Left cardiac atrium (tissue), 4 donors: ENCODE measurements at places on chromosomes 3 and 15. TPM values are rescaled to one million over a fixed set of nuclear protein-coding genes. Genes with fewer than 3 reads are reported as not detected.

- no peak for DNase-seq
These were observed 371.2 kb upstream of the WNT5A start for GRCh38 chr3:55858302-55858701.

DNA sequence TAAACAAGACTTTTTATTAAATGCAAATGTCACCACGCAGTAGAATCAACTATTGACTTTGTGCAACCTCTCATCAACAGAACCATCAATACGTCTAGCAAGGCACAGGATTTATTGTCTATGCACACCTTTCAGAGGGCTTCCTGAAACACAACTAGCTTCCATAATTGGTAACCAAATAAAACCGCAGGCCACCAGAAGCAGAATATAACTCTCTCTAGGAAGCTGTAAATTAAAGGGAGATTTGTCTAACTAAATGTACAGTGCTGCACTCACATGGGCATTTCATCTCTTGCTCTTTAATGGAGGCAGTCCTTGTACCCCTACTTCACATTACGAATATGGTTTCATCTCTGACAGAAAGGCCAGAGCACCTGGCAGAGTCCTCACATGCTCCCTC is 93.0 kb downstream of the FHIT start:
- no peak for DNase-seq

DNA sequence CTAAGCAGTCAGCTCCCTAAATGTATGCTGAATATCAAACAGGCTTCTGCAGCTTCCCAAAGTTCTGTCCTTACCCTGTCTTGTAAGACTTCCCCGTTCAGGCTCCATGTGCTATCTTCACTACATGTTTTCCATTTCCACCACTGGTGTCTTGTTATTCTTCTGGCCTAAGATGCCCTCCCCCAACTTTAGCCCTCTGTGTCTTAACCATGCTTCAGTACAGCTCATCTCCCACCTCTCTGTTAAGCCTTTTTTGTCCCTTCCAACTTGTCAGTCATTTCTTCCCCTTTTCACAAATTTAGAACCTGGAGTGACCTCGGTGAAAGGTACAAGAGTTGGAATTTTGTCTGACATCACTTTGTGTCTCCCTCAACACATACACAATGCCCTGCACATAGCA is 151.7 kb upstream of the TBL1XR1 start:
- DNase-seq = no peak

GRCh38 chr15:58066042-58066867 is 744 bp upstream of the ALDH1A2 start:
- DNase-seq = peak; percentile 79

GRCh38 chr15:60079210-60079609 is 75.1 kb downstream of the FOXB1 start:
- no peak for DNase-seq

- DNase-seq = no peak
These were observed 20.4 kb downstream of the CDIN1 start for GRCh38 chr15:36599620-36600433.

REC114 gene
- total RNA-seq = not detected

DNA sequence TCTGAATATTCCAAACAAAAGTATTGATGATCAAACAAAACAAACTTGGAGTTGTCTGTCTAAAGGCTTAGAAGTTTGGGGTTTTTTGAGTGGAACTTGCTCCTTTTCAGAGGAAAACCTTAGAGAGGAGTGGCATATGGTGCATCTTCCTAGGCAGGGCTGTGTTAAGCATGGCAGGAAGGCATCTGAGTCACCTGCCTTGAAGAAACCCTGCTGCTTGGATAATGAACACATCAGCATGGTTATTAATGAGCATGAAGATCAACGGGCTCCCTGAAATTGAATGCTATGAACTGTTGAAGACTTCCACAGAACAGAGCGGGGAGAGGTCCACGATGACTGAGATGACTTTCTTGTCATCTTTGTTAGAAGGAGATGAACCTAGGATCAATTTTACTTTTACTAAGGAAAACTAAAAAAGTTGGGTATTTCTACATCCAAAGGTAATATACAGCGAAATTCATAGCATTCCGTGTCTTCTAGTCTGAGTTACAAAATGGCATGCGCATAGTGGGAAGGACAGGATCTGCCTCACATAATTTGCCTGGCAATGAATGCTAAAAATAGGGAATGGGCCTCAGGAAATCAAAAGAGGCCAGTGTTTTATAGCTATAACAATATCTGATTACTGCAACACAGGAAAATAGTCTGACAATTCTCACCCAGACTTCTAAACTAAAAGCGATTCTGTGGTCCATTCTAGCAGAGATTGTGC is 11.6 kb upstream of the TMED3 start:
- DNase-seq = no peak

HRG gene
- total RNA-seq = 0.16 TPM

- no peak for DNase-seq
These were observed 47.2 kb downstream of the MCF2L2 start for GRCh38 chr3:183381179-183381578.

DNA sequence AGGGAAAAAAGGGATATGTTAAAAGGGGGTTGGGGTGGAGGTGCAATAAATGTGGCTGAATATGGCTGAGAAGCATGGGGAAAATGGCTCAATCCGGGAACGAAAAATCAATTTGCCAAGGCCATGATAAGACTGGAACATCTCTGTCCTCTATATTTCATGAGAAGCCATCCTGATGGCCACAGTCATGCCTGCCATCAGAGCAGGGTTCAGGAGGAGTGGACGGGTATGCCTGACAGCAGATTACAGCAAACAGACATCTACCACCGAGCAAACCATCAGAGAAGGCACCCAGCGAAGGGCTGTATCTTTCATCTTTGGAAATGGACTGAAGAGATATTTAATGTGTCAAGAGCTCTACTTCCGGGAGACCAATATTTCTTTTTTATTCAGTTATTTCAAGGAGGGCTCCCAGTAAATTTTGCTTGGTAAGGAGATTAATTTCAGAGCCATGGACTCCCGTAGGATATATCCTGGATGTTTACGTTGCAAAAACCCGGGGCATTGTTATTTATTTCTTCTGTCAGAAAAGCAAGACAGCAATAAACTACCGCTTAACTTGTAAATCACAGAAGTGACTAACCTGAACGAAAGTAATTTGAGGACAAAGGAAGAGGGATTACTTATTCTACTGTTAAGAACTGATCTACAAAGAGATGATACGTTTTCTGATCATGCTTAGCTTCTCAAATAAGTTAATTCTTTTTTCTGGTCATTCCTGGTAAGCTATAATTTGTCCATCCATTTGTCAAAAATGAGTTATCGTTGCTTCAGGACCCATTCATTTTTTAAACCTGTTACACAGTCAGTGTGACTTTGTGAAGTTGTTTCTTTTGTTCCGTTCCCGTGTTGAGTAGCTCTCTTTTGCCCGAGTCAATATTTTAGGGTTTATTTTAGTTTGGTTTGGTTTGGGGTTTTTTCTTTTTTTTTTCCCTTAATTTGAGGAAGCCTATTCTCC is 80.6 kb upstream of the CHD2 start:
- DNase-seq = no peak

DNA sequence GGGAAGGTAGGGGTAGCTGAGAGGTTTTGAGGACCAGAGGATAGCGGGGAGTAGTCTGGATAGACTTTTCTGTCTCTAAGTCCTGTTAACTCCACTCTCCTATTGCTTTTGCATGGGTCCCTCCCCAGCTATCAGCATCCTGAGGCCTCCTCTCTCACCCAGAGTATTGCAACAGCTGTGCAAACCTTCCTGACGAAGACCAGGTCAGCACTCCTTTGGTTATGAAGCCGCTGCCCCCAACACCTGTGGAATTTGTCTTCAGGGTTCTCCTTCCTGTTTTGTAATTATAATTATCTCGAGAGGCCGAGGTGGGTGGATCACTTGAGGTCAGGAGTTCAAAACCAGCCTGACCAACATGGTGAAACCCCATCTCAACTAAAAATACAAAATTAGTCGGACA is 24.8 kb downstream of the TYRO3 start:
- no peak for DNase-seq

CKMT1B gene
- 3.7 TPM for total RNA-seq

DNA sequence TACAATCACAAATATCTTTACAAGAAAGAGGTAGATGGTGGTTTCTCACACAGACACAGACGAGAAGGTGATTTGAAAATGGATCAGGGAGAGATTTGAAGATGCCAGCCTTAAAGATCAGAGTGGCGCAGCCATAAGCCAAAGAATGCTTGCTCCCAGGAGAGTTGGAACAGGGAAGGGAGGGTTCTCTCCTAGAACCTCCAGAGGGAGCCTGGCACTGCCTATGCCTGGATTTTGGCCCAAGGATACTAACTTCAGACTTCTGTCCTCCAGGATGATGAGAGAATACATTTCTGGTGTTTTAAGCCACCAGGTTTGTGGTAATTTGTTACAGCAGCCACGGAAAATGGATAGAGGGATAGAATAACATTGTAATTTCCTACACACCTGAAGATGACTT is 279.1 kb downstream of the FAM43A start:
- no peak for DNase-seq

GRCh38 chr3:61669668-61670299 is 108.4 kb downstream of the PTPRG start:
- peak; percentile 44 for DNase-seq

DNA sequence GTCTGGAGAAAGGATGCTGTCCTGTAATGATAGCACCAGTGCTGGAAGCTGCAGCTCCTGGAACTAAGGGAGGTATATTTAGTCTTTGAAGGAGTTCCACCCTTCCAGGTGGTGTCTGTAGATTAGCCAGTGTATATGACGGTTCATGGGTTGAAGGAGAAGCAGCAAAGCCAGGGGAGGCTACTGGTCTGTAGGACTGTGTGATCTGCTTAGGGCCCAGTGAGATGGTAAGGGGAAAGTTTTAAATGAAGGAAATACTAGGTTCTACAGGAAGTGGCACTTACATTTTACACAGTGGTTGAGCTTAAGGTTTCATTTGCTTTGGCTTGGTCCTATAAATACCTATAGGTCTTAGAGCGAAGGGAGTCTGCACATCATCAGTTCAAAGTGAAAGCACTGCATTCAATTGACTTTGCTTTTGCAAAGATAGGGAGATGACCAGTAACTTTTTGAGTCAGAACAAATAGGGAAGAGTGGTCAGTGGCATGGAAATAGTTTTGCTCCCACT is 5.6 kb downstream of the SLC25A38 start:
- DNase-seq = no peak

CHRNB4 gene
- 0.13 TPM for total RNA-seq

DNA sequence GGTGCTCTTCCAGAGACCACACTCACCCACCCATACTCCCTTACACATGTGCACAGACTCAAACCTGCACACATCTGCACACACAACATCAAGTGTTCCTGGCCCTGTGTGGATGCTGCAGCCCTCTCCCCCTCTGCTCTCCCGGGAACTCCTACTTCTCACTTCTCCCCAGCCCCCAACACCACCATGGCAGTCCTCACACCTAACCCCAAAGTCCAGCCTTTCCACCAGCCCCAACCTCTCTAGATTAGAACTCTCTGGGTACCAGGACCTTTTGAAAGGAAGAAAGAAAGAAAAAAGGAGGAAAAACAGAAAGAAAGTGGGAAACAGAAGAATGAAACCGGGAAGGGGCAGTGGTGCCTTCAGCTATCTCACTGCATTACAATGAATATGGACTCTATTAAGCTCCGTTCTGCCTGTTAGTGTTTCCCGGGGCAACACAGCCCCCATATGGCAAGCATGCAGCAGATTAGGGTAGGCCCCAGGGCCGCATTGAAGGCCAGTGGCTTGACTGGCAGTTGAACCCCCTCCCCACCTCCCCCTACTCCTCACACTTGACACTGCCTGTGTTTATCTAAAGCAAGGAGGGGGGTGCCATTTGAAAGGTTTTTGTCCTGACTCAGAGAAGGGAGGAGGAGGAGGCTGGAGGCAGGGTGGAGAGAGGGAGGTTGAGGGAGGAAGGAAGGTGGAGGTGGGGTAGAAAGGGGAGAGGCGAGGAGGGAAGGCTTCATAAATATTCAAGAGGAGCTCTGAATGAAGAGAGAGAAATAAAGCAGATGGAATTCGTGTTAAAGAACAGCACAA is 30.1 kb downstream of the BOC start:
- no peak for DNase-seq

- DNase-seq = peak; percentile 81
These were observed 8.3 kb downstream of the ANKRD63 start for GRCh38 chr15:40274350-40275274.

DUOXA2 gene
- not detected for total RNA-seq

DNA sequence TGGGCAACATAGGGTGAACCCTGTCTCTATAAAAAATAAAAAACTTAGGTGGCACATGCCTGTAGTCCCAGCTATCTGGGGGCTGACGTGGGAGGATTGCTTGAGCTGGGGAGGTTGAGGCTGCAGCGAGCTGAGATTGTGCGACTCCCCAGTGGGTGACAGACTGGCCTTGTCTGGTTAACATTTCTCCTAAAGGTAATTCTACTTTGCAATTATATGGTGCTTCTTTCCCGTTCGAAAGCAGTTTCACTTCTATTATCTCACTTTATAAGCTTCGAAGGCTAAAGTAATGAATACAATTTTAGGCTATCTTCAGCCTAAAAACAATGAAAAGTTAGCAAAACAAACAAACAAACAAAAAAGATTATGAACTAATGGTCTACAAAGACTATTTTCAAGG is 35.3 kb downstream of the COMMD2 start:
- DNase-seq = no peak

- DNase-seq = no peak
These were observed 89.6 kb downstream of the TM4SF4 start for GRCh38 chr3:149564079-149564478.

- peak; percentile 62 for DNase-seq
These were observed at the start of gene CRTC3 for GRCh38 chr15:90529371-90530249. Gene CRTC3, plus strand, starts transcription at chr15:90529923. Its CDS starts 149 bp downstream, at chr15:90530072.

DNA sequence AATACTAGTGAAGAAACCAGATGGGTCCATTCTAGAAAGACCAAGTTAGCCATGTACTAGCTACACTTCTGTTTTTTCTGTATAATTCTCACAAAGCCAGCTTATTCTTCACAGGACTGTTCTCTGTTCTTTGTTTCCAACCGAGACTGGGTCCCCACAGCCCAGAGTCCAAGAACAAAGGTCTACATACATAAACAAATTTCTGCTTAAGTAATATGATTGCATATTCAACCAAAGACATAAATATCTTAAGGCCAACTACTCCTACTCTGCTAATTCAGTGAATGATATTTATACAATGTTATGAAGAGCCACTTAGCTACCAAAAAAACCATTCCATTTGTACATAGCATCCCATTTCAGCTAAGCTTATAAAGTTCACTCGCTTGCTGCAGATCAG is 299.8 kb upstream of the CCDC54 start:
- DNase-seq = no peak

SLC2A2 gene
- total RNA-seq = not detected

DNA sequence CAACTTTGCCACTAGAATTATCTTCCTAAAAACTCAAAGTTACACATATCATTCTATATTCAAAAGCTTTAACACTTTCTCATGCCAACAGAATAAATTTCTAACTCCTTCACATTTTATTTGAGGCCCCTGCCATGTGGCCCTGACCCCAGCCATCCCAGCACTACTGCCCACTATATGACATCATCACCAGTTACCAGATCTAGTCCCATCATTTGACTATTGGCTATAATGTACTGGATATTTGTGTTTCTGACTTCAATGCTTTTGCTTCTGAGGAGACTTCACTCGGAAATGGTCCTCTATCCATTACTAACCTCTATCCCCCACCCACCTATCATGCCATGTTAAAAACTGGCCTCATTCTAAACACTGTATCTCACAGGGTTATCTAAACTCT is 23.6 kb downstream of the UBE3A start:
- no peak for DNase-seq

GRCh38 chr3:16399473-16399872 is 114.0 kb downstream of the RFTN1 start:
- DNase-seq = peak; percentile 38

GRCh38 chr15:38427380-38427779 is 26.5 kb upstream of the FAM98B start:
- DNase-seq = no peak
